ENCODE measurements at places on chromosomes 3 and 15.

- no peak for DNase-seq
Measured at GRCh38 chr3:194808640-194809097, 123.0 kb downstream of the FAM43A start.

GRCh38 chr15:59446232-59446957 lies 8.4 kb downstream of the FAM81A start:
- DNase-seq: no peak

GRCh38 chr15:35557012-35557411 lies 11.0 kb upstream of the DPH6 start:
- DNase-seq: no peak

DNA sequence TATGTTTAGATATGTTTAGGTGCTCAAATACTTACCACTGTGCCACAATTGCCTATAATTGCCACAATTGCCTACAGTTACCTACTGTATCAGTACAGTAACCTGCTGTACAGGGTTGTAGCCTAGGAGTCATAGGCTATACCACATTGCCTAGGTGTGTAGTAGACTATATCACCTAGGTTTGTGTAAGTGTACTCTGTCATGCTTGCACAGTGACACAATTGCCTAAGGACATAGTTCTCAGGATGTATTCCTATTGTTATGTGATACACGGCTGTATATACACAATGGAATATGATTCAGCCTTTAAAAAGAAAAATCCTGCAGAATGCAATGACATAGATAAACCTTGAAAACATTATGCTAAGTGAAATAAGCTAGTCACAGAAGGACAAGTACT lies 264.8 kb downstream of the RAP2B start:
- DNase-seq: no peak

GRCh38 chr3:56844536-56844935 lies 42.8 kb upstream of the ARHGEF3 start:
- no peak for DNase-seq

DNA sequence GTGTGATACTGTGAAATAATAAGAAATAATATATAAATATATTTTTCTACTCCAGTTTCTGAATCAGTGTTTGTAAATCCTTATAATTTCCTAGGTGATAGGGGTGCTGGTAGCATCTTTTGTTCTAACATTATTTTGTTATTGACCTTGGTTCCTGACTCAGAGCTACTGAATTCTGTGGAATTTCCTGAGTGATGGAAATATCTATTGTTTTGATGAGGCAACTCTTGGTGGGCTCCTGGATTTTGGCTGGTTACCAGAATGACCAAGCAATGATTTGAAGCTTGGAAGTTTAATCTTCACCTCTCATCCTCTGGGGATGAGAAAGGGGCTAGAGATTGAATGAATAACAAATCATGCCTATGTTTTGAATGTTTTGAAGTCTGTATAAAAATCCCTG lies 377.3 kb downstream of the LPP start:
- DNase-seq: no peak

- DNase-seq: peak; percentile 7
Measured at GRCh38 chr15:59812250-59812870, 123.2 kb upstream of the BNIP2 start.

DNA sequence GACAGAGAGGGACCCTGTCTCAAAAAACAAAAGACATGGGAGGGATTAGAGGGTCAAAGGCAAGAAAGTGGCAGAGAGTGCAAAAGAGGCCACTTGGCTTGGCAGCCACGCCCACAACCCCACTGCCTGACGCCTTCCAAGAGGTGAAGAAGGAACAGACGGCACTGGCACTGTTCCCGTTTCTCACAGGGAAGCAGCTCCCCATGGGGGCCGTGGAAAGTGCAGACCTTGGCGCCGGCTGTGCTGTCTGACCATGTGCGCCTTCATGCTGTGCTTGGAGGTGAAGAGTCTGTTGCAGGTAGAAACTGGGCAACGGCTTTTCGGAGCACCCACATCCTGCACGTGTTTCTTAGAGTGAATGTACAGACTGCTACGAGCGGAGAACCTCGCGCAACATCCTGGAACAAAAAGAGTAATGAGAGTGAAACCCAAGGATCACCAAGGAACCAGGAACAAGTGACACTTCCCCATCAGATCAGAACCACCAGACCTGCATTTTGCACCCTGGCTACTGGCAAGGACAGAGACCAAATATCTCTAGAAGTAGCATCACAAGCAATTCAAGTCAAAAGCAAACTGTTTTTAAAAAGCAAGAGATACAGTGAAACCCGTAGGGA lies 9.7 kb downstream of the ZXDC start:
- no peak for DNase-seq

- no peak for DNase-seq
Measured at GRCh38 chr3:101828276-101828675, 21.0 kb upstream of the NFKBIZ start.

DNA sequence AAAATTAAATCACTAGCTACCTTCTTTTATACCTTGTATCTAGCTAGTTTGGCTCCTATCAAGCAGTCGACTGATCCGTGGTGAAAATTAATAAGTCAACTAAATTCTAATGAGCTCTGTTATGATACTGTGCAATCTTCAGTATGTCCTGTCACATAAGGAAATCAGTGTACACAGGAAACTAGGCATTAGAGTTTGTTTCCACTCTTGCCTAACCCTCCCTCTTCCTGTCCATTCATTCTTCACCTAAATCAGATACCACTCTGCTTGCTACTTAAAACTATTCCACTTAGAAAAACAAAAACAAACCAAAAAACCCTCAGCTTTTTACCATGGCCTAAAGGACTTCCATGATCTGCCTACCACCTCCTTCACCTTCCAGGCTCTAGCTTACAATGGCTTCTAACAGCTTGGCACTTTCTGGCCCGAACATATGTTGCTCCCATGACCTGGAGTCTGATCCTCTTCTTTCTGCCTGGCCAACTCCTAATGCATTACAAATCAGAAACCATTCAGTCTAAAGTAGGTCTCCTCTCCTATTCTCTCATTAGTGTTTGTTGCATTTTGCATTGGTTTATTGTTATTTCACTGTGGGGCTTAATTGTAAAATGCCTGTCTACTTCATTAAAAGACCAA lies 7.9 kb downstream of the RFC4 start:
- DNase-seq: no peak

GRCh38 chr15:94584833-94585244 lies 353.5 kb downstream of the MCTP2 start:
- no peak for DNase-seq

DNA sequence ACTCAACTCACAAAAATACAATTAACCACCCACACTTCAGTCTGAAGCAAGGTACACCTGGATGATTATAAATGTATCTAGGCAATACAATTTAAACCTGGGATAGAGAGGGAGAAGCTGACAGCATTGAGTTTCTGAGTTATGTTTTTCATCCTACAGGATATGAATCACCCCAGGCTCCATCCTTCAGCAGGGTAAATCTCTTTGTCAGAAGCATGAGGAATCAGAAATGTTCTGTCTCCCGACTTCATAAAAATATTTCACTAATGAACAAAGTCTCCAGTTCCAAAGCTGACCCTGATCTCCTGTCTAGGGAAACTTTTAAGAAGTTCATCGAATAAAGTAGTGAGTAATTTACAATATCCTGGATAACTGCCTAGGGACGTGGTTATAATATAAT lies 25.5 kb upstream of the FRMD4B start:
- no peak for DNase-seq

DNA sequence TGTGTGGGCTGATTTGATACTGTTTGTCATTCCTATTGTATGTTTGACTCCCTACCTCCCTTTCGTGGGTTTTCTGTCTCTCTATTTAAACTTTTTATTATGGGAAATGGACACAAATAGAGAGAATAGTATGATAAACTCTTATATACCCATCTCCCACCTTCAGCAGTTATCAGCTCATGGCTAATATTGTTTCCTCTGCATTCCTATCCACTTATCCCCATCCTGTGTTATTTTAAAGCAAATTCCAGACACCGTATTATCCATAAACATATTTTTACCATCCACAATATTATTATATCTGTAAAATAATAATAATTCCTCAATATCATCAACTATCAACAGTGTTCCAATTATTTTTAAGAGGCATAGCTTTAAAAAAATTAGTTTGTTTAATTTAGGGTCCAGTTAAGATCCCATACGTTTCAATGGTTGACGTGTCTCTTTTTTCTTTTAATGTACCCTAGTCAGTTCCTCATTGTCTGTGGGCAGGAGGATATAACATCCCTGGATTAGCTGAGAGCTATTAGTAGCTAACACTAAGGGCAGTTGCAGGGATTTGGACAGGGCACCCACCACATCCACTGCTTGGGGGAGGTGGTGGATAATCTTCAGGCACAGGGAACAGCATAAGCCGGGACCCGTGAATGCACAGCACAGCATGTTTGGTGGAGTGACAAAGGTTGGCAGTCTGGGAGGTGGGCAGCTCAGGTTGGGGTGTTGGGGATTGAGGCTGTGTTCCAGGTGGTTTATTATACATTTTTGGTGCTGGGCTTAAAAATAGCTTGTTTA lies 23.5 kb downstream of the PLCL2 start:
- DNase-seq: no peak

- no peak for DNase-seq
Measured at GRCh38 chr3:58526515-58526957, 10.5 kb downstream of the ACOX2 start.

GRCh38 chr3:195274259-195274966 lies 3.5 kb upstream of the XXYLT1 start:
- DNase-seq: no peak

DNA sequence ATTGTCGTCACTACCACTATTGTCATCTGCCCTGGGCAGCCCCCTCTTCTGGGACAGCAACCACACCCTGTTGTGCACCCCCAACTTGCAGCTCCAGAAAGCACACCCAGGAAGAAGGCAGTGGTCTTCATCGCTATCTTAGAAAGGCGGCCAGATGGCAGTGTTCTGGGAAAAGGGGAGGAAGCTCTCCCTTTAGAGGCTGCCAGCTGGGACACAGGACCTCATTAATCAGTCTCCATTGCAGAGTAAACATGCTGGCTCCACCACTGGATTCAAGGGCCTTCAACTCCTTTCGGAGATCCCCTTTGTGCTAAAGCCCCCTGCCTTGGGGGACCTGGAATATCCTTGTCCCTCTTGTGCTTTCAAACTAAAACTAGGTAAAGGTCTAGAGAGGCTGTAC lies 199.3 kb upstream of the LINGO1 start:
- no peak for DNase-seq

GRCh38 chr3:178505832-178506231 lies 30.4 kb upstream of the KCNMB2 start:
- no peak for DNase-seq

DNA sequence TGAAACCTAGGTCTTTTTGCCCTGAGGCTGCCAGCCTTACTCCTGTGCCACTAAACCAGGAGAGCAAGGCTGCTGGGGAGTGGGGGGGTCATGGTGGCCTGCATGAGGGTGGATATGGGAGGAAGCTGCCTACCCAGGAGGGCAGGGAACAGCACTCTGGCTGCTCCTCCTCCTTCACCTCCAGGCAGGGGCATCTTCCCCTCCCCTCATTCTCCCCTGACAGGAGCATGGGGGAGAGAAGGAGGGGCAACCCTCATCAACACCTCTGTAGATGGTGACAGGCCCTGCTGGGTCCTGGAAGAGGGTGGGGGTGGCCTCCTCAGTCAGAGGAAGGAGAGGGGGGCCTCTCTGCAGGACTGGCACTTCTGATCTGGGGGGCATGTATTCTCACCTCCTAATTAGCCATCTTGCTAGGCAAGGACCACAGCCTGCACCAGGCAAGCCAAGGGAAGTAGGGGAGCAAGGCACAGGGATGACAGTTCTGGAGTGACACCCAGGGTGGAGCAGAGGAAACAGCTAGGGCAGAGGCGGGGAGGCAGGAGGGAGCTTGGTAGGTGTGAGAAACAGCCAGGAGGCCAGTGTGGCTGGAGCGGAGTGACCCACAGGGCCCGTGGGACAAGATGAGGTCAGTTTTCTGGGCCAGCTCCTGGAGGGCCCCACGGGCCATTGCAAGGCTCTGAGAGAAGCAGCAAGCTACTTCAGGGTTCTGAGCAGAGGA lies 4.9 kb downstream of the CCDC33 start:
- no peak for DNase-seq

GRCh38 chr15:94877833-94878232 lies 646.5 kb downstream of the MCTP2 start:
- no peak for DNase-seq

GRCh38 chr3:65843732-65844131 lies 195.0 kb downstream of the MAGI1 start:
- no peak for DNase-seq

DNA sequence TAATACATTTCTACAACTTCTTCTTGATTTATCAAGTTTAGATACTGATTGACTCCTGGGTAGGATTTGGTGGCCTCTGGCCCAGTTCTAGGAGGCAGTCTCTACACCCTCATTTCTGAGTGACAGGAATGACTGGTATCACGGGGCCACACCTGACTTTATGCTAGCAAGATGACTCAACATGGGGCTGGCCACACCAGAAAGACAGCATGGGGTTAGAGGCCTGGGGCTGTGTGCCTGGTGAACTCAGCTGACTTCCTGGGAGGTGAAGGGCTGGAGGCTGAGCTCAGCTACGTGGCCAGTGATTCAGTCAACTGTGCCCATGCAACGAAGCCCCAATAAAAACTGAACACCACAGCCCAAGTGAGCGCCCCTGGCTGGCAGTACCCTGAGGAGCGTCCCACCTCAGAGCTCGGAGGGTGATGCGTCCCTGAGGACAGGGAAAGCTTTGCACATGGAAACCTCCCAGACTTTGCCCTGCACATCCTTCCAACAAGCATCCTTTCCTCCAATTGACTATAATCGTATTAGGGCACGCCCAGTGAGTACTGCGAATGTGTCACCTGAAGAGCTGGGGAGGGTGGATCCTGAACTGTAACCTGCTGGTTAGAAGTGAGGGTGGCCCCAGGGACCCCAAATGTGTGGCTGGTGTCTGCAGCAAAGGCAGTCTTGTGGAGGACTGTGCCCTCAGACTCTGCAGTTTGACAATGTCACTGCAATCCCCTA lies 57.2 kb downstream of the NIPA2 start:
- no peak for DNase-seq

- no peak for DNase-seq
Measured at GRCh38 chr15:96692826-96693225, 362.3 kb downstream of the NR2F2 start.

DNA sequence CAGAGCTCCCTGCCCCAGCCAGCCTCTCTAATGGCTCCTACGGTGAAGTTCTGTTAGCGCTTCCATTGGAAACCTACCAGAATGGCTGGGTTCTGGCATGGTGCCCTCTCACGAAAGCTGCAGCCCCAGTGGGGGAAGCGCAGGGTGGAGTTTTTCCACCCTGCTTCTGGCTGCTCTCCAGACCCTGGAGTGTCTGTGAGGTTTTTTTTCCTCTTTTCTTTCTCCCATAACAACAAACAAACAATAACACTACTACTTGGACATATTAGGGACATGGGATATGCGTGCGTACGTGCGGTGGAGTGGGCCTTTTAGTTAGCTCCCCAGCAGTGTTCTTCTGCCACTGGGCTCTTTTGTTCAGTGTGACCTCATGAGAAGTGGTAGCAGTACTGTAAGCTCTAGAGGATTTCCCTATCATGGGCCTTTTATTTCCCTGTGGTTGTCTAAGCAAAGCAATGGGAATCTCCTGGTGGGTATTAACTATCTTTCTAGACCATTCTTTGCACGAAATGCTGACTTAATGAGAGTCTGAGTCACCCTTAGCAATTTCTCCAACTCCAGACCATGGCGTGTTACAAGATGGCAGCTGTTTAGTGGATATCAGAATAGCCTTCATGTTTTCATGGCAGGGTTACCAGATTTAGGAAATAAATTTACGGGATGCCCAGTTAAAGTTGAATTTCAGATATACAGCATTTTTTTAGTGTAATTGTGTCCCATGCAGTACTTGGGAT lies 161.9 kb downstream of the FNDC3B start:
- peak; percentile 80 for DNase-seq

GRCh38 chr15:71638876-71639275 lies 171.5 kb upstream of the NR2E3 start:
- DNase-seq: no peak

GRCh38 chr3:105834768-105835167 lies 34.0 kb downstream of the CBLB start:
- DNase-seq: no peak

Data from NCI-H774 (cell line).